ENCODE measurements at places on chromosomes 11 and 22.
A peak's percentile ranks its signal among the peaks of the same experiment; 100 is the strongest.

- no peak for DNase-seq
These were observed 321.0 kb downstream of the DDX10 start for GRCh38 chr11:108985945-108986279.

GRCh38 chr22:48071828-48072227, 1309.4 kb downstream of the TBC1D22A start:
- no peak for DNase-seq

DNA sequence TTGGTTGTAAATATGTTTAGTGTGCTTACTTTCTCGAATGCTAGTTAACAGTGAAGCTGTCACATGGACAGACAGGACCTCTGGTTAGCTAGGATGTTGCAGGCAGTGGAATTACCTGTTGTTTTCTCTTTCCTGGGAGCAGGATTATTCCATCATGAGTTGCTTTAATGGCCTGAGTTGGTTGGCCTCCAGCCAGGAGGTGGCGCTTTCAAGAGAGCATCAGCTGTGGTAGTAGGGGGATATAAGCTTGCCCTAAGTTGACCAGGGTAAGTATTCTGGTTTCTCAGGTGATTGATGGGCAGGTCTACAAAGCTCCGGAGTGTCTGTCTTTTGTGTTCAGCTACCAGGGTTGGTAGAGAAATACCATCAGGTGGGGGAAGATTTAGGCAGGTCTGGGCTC, 43.5 kb downstream of the NELL1 start:
- DNase-seq: no peak

GRCh38 chr11:60477035-60477445, 15.5 kb upstream of the MS4A12 start:
- DNase-seq: peak; percentile 34

DNA sequence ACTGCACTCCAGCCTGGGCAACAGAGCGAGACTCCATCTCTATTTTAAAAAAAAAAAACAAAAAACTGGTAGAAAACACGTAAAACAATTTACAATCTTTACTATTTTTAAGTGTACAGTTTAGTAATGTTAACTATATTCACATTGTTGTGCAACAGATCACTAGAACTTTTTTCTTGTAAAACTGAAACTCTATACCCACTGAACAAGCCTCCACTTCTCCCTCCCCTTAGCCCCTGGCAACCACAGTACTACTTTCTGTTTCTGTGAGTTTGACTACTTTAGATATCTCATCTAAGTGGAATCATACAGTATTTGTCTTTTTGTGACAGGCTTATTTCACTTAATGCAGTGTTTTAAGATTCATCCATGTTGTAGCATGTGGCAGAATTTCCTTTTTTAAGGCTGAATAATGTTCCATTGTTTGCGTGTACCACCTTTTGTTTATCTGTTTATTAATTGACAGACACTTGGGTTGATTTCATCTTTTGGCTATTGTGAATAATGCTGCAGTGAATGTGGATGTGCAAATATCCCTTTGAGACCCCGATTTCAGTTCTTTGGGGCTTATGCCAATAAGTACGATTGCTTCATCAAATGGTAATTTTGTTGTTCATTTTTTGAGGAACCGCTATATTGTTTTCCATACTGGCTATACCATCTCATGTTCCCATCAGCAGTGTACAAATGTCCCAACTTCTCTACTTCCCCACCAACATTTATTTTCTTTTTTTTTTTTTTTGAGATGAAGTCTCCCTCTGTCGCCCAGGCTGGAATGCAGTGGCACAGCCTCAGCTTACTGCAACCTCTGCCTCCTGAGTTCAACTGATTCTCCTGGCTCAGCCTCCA, 11.0 kb downstream of the DDB2 start:
- DNase-seq: no peak

DNA sequence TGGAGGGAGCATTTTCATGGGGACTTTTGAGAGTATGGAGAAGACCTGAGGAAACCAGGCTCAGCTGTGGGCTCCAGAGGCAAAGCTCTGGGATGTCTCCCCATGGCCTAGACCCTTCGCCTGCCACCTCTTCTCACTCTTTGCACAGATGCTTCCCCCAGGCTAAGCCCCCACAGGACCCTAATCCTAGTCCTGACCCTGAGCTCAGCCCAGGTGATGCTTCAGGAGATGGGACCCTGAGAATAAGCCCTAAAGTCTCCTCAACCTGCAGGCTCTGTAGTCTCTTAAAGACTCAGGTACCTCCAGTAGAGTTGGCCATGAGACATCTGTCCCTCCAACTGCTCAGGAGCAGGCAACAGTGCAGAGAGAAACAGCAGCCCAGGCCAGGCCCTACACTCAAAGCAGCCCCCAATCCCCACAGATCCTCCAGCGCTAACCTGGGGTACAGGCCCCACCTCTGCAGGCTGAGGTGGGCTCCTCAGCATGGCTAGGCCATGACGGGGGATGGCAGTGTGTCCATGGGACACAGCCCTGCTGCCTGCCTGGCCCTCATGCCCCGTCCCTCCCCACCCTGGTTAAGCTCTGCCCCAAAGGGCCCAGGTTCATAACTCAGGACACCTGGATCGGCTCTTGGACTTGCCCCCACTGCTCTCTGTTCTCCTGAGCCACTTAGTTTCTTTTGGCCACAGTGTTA, 39.4 kb downstream of the GGTLC2 start:
- DNase-seq: no peak

GRCh38 chr11:120040151-120040840, 97.6 kb downstream of the TRIM29 start:
- no peak for DNase-seq

- no peak for DNase-seq
These were observed 203.8 kb downstream of the CASP12 start for GRCh38 chr11:104694259-104695064.
